ENCODE measurements at places on chromosomes 4 and X.

DNA sequence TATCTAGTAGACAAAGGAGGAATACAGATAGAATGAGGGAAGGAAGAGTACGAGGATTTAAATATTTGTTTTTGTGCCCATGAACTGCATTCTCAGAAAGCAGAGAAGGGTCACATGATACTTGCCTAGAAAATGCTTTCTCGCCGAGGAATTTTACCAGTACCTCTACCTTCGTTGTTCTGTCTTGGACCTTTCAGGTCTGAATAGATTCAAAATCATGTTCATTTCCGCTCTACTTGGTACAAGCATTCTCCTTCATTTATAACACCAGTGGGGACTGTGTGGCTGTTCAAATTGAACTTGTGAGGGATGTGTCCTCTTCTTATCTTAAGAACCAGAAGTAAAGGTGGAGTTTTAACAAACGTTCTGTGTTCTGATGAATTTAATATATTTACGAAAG is 1.9 kb downstream of the USP38 start:
- no peak for DNase-seq
- H3K27me3 ChIP-seq = no peaks in the 10 kb centered on the region

DNA sequence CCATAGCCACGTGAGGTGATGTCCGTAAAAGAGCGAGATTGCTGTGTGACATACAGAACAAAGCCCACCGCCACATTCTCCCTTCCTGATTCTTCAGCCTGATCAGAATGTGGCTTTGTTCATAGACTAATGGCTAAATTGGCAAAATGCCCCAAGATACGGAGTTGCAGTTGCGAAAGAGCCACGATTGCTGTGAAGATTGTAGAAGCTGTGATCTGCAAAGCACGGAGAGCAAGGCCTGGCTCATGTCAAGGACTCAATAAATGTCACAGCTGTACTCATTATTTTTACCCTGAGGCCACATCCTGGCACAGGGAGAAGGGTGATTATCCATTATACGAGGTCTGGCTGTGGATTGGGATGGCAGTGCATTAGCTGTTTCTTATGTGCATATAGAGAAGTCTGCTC is 34.2 kb downstream of the ARSD start:
- no peak for DNase-seq
- H3K4me1 ChIP-seq = no peaks in the 10 kb centered on the region
- H3K36me3 ChIP-seq = no peaks in the 10 kb centered on the region
- H3K4me3 ChIP-seq = no peak overlapping the region

DNA sequence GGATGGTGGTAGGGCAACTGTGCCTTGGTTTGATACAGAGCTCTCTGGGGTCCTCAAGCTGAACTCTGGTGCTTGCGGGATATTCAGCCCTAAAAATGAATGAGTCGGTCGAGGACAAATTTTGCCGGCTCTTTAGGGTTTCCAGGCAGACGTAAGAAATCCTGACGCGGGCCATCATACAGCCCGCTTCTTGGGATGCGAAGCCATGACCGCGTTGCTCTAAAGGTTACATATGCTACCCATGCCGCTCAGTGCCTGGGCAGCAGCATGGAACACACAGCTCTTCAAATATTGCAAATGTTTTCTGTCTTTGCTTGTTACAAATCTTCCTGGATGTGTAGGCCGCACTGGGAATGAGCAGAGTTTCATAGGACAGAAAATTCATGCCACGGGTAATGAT is 55.6 kb downstream of the NBDY start:
- no peaks in the 10 kb centered on the region for H3K36me3 ChIP-seq
- no peak overlapping the region for H3K27ac ChIP-seq
- peaks cover 1% of the 10 kb centered on the region for H3K4me1 ChIP-seq
- H3K4me3 ChIP-seq = no peak overlapping the region
- no peak for DNase-seq

DNA sequence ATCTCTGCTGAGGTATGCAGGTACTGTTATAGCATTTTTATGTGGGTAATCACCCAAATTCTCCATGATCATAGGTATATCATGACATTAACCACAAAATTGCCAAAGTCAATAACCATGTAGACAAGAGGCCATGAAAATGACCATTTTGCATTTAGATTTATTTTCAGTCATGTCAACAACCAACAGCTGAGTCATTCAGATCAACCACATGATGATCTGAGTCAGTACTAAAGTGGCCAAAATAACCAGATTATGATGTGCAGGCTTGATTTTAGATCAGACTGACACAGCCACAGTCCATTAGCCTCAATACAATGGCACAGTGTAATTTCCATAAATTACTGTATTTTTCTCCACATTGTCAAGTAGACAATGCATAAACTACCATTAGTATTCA is 240.5 kb downstream of the GRIA3 start:
- no peaks in the 10 kb centered on the region for H3K36me3 ChIP-seq
- H3K4me3 ChIP-seq = no peak overlapping the region
- no peaks in the 10 kb centered on the region for H3K27me3 ChIP-seq

GRCh38 chr4:128337863-128338262 is 50.2 kb upstream of the PGRMC2 start:
- no peaks in the 10 kb centered on the region for H3K36me3 ChIP-seq
- DNase-seq = no peak
- H3K27ac ChIP-seq = no peak overlapping the region
- H3K4me3 ChIP-seq = no peak overlapping the region

- H3K27ac ChIP-seq = no peak overlapping the region
- no peaks in the 10 kb centered on the region for H3K4me1 ChIP-seq
- DNase-seq = no peak
- no peak overlapping the region for H3K4me3 ChIP-seq
These were observed 111.6 kb downstream of the FRYL start for GRCh38 chr4:48668254-48669017.

GRCh38 chr4:186537843-186538521 is 17.4 kb downstream of the MTNR1A start:
- DNase-seq = no peak
- no peaks in the 10 kb centered on the region for H3K27me3 ChIP-seq
- no peak overlapping the region for H3K4me3 ChIP-seq
- H3K36me3 ChIP-seq = no peaks in the 10 kb centered on the region
- H3K4me1 ChIP-seq = no peaks in the 10 kb centered on the region

DNA sequence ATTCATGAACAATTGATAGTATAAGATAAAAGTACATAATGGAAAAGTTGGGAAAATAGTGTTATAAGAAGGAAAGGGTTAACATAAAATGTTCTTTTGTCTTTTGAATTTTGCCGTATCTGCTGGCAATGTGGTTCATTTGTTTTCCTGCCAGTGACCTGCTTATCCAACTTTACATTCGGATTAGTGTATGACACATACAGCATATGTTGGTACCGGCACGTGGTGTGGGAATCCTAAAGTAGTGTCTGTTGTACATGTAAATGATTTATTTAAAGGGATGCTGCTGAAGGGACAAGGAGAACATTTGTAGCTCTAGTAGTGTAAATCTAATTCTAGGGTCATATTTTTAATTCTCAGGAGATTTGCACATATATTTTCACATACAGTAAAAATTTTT is 11.5 kb downstream of the RAB9A start:
- no peaks in the 10 kb centered on the region for H3K27me3 ChIP-seq
- H3K4me1 ChIP-seq = peaks cover 8% of the 10 kb centered on the region
- H3K36me3 ChIP-seq = no peaks in the 10 kb centered on the region
- DNase-seq = no peak

DNA sequence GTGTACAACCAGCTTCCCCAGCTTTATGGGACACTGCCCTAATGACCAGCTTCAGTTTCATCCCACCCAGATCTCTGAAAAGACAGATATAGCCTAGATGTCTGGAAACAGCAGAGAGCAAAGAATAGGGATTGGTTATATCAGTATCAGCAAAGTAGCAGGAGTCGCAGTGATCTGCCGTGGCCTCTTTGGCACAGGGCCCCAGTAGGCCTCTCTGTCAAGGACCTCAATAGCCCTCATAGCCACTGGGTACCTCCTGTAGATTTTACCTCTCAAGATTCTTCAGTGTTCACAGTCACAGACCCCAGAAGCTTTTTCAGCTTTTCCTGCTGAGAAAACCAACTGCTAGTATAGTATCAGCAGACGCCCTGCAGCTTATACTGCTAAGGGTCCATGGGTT is 104.6 kb downstream of the ARHGEF9 start:
- H3K4me3 ChIP-seq = no peak overlapping the region
- DNase-seq = no peak
- no peaks in the 10 kb centered on the region for H3K27me3 ChIP-seq
- H3K27ac ChIP-seq = no peak overlapping the region
- H3K36me3 ChIP-seq = no peaks in the 10 kb centered on the region

DNA sequence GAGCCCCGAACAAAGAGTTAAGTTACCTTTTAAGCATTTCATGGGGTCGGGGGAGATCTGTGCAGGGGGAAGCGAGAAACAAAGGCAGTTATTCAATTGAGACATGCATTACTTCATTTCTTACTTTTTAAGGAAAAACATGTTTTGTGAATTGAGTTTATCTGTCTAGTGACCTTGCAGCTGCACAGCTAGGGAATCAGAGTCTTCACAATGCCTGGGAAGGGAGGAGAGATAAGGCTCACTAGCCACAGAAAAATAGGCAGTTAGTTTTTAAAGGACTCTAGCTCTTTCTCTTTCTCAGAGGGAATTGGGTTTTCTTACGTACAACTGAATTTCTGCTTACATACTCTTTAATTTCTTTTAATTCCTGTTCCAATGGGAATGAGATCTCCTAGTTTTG is 26.2 kb upstream of the ZBTB33 start:
- DNase-seq = no peak
- H3K4me1 ChIP-seq = peaks cover 9% of the 10 kb centered on the region
- no peaks in the 10 kb centered on the region for H3K27me3 ChIP-seq
- no peaks in the 10 kb centered on the region for H3K36me3 ChIP-seq
- H3K4me3 ChIP-seq = no peak overlapping the region

- no peaks in the 10 kb centered on the region for H3K4me1 ChIP-seq
- no peak overlapping the region for H3K4me3 ChIP-seq
- no peak overlapping the region for H3K27ac ChIP-seq
- H3K27me3 ChIP-seq = no peaks in the 10 kb centered on the region
These were observed 207.5 kb downstream of the REPS2 start for GRCh38 chrX:17154001-17154400.

DNA sequence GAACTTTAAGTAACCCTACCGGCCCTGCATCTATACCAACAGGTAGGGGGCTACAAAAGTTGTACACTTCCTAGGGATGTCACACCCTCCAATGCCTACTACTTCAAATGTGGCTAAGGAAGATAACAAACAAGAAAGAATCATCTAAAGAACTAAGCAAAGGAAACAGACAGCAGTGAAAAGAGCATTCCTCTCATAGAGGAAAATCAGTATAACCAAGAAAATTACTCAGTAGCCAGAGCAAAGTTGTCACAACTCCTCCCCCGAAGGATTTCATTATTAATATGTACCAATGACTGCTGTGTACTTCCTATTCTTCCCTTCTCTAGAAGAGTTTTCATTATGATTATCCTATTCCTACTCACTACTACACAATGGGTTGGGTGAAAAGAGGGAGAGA is 12.6 kb downstream of the ANKRD17 start:
- H3K27ac ChIP-seq = no peak overlapping the region
- no peak for DNase-seq
- H3K4me1 ChIP-seq = no peaks in the 10 kb centered on the region
- H3K4me3 ChIP-seq = no peak overlapping the region
- H3K36me3 ChIP-seq = no peaks in the 10 kb centered on the region

DNA sequence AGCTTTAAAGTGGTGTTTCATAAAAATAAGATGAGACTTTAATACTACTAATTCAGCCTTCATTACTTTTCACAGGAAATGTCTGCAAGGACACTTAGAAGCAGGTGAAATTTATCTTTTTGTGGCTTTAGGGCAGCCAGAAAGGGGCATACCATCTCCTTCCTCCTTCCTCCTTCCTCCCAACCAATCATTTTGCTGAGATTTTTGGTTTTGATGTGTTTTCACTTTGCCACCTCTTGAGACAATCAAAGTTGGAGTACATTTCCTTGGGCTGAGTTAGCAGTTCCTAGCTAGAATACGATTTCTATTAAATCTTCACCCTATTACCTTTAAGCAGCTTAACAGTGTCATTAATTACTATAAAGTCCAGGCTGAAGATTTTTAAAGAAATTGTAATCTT is 5.1 kb upstream of the NDST3 start:
- no peak overlapping the region for H3K4me3 ChIP-seq
- no peak for DNase-seq
- H3K27ac ChIP-seq = no peak overlapping the region
- peaks cover 2% of the 10 kb centered on the region for H3K4me1 ChIP-seq
- H3K27me3 ChIP-seq = no peaks in the 10 kb centered on the region
- H3K36me3 ChIP-seq = no peaks in the 10 kb centered on the region

DNA sequence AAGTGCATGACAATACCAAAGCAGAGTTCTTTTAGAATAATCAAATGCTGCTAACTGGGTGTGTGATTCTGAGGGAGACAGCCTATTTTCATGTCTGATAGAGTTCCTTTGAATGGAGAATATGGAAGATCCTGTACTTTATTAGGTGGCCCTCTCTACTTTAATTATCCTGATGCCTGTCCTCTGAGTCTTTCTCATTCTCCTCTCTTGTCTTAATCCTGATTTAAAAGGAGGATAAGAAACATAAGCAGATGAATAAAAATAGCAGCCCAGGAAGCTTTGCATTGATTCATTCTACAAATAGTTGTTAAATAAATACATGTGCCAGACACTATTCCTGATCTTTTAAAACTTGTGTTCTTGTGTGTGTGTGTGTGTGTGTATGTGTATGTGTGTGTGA is 387.3 kb downstream of the SPRY1 start:
- DNase-seq = no peak
- H3K36me3 ChIP-seq = no peaks in the 10 kb centered on the region
- H3K4me1 ChIP-seq = peaks cover 13% of the 10 kb centered on the region
- H3K27ac ChIP-seq = no peak overlapping the region

- no peaks in the 10 kb centered on the region for H3K36me3 ChIP-seq
- DNase-seq = no peak
- H3K27ac ChIP-seq = no peak overlapping the region
- H3K27me3 ChIP-seq = no peaks in the 10 kb centered on the region
- H3K4me1 ChIP-seq = peaks cover 2% of the 10 kb centered on the region
These were observed 36.6 kb downstream of the FHL1 start for GRCh38 chrX:136183917-136184316.

DNA sequence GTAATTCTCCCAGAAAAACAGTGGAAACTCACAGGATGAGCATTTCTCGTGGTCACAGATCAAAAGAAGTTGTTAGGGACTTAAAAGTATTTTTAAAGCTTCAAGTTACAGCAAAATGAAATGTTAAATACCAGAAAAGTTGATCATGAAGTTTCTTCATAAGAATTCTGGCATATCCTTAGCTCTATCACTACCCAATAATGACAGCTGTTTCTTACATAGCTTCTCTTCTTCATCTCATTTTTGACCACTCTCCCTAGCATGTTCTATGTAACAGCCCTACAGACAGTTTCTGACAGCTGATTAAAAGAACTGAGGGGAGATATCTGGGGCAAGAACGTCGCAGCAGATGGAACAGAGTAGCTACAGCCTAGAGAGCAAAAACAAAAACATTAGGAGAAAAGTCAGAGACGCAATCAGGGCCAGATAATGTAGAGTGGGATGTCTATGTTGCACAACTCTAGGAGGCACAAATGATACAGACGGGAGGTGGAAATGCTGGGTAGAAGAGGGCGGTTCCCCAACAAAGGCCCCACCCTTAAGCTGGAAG is 108.7 kb downstream of the CORIN start:
- H3K4me3 ChIP-seq = no peak overlapping the region
- H3K4me1 ChIP-seq = no peaks in the 10 kb centered on the region
- DNase-seq = no peak
- no peaks in the 10 kb centered on the region for H3K27me3 ChIP-seq
- H3K36me3 ChIP-seq = no peaks in the 10 kb centered on the region
- H3K27ac ChIP-seq = no peak overlapping the region

- H3K36me3 ChIP-seq = no peaks in the 10 kb centered on the region
- no peak for DNase-seq
- H3K27me3 ChIP-seq = no peaks in the 10 kb centered on the region
- no peaks in the 10 kb centered on the region for H3K4me1 ChIP-seq
These were observed at the start of gene UGT2A1 for GRCh38 chr4:69653147-69653546. Gene UGT2A1 (minus strand): TSS chr4:69653247. CDS start chr4:69647644, 5,603 bp downstream.
